ENCODE measurements at places on chromosomes 4 and X. TPM values are rescaled to one million over a fixed set of nuclear protein-coding genes. Genes with fewer than 3 reads are reported as not detected.
A peak's percentile ranks its signal among the peaks of the same experiment; 100 is the strongest.

GRCh38 chr4:3285558-3286334 lies 7.1 kb upstream of the RGS12 start:
- DNase-seq = no peak

DNA sequence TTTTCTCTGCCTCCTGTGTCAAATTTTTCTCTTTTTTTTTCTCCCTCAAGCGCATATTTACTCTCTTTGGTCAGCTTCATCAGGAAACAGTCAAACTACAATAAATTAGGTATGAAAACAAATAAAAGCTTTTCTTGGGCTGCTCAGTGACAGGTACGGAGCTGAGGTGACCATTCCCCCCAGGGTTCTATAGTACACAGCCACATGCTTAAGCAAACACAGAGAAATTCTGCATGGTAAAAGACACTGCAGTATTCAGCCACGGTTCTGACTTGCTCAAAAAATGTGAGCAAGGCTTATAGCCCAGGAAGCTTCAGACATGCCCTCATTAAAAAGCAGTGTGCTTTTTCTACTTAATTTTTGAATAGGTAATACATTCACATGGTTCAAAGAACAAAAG lies 138.5 kb downstream of the GRIA3 start:
- no peak for DNase-seq

DNA sequence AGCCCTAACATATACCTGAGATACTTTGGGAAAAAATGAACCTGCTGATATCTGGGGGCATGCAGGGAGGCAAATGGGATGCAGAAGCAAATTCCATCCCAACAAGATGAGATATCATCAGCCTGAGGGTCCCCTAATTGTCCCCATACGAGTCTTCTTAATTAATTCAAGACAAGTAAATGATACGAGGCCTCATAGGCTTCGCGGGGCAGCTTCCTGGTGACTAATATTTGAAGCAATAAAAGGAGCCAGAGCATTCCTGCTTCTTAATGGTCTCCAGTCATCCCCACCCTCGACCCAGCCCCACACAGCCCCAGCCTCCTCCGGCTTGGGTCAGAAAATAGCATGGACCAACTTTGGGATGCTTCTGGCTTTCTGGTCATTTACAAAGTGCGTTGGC lies 99.6 kb upstream of the MSX1 start:
- DNase-seq = no peak

GRCh38 chr4:11537846-11538245 lies 109.2 kb upstream of the HS3ST1 start:
- no peak for DNase-seq

Gene H2BW2
- not detected for total RNA-seq

GRCh38 chr4:165472943-165473676 lies 94.3 kb downstream of the CPE start:
- DNase-seq = no peak

Gene SYNPO2
- total RNA-seq = 111 TPM

Gene CENPI
- 11.2 TPM for total RNA-seq

- DNase-seq = no peak
Observed at GRCh38 chr4:119652998-119653397, 24.4 kb upstream of the PDE5A start.

DNA sequence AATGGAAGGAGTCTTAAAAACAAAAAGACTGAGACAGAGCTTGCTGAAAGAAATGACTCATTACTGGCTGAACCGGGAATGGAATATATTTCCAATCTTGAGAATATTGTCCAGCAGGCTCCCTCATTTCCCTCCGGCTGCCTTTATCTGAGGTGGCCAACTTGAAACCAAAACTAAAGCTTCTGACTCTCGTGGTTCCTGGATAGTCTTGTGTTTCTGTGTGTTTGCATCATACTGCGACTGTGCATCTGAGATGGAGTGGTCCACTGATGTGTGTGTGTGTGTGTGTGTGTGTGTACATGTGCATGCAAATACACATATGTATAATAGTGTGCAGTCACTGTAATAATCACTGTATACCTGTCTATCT lies 145.6 kb upstream of the SCML1 start:
- no peak for DNase-seq

DNA sequence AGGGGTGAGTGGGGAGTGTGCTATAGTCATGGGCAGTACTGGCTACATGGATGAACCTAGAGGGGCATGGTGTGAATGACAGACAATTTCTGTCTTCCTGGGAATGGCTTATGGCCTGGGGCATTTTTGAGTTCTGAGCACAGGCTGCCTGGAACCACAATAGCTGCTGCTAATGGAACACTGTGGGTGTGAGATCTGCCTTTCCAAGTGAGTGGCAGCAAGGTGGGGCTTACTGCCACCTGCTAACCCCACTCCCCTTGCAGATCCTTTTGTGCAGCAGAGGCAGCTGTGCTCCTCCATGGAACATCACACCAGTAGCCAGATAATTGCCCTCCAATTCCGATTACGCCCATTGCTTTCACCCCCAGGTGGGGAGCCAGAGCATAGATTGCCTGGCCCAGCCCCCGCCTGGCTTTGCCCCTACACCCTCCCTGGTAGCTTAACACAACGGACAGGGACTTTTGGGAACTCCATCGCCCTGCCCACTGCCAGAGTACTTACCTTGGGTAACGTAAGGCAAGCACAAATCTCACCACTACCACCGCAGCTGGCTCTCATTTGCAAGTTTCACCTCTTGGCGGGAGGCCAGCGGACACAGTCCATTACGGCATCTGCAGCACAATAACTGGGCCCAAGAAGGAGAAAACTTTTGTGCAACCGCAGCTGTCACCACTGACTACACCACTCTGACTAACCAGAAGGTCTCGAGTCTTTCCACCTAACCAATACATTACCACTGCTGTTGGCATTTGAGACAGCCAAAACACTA lies 421.2 kb upstream of the NWD2 start:
- DNase-seq = no peak

DNA sequence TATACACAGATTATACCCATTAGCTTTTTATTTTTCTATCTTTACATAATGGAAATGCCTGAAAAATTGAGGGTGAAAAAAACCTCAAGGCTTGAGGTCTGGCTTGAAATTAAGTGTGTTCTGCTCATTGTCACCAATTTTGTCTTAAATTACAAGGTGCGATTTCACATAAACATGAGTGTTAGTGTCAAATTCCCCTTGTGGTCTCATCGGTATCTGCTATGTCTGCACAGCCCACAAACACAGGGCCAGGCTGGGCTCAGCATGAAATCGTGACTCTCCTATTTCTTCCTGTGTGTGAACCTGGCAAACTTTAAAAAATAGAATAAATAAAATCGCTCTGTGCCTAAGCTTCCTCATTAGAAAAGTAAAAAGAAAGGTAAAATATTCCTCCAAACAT lies 109.1 kb downstream of the CRLF2 start:
- DNase-seq = no peak

- no peak for DNase-seq
Observed at GRCh38 chr4:87042221-87042620, 107.4 kb downstream of the AFF1 start.

GRCh38 chr4:82947498-82947897 lies 47.0 kb downstream of the THAP9 start:
- DNase-seq = no peak

Gene DMD
- 304 TPM for total RNA-seq

DNA sequence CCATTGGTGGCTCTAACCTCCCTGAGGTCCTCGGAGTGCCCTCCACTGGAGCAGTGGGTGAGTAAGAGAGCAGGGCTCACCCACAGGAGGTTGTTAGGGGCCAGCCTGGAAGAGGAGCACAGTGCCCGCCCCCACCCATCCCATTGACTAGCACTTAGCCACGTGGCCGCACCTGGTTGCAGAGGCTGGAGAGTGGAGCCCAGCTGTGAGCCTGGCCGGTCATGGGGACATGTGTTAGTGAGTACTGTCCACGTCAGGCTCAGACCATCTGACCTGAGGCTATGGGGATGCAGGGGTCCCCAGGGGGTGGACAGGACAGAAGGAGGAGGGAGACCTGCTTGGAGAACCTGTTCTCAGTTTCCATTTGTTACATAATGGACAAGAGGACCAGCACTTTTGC lies 1.4 kb upstream of the MAN2B2 start:
- no peak for DNase-seq

GRCh38 chr4:1169691-1170096 lies 2.7 kb downstream of the SPON2 start:
- no peak for DNase-seq

- no peak for DNase-seq
Observed at GRCh38 chrX:28625223-28625622, 38.0 kb downstream of the IL1RAPL1 start.

DNA sequence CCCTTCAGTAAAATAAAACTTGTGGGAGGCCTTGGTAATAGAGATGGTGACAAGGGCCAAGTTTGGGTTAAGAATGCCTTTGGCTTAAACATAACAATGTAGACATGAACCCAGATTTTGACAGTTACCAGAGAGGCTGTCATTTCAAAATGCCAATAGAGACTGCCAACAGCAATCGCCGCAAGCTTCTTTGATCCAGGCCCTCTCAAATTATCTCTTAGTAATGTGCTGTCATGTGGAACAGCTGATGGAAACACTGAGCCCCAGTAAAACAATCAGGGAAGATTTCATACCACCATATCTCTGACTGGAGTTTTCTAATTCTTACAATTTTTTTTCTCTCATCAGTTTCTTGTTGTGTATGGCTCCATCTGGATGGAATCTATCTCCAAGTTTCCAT lies 80.5 kb downstream of the ZNF330 start:
- DNase-seq = no peak

- DNase-seq = no peak
Observed at GRCh38 chr4:2141022-2141761, 82.1 kb downstream of the NAT8L start.

GRCh38 chr4:55604996-55605395 lies 13.0 kb upstream of the PDCL2 start:
- DNase-seq = peak; percentile 74

DNA sequence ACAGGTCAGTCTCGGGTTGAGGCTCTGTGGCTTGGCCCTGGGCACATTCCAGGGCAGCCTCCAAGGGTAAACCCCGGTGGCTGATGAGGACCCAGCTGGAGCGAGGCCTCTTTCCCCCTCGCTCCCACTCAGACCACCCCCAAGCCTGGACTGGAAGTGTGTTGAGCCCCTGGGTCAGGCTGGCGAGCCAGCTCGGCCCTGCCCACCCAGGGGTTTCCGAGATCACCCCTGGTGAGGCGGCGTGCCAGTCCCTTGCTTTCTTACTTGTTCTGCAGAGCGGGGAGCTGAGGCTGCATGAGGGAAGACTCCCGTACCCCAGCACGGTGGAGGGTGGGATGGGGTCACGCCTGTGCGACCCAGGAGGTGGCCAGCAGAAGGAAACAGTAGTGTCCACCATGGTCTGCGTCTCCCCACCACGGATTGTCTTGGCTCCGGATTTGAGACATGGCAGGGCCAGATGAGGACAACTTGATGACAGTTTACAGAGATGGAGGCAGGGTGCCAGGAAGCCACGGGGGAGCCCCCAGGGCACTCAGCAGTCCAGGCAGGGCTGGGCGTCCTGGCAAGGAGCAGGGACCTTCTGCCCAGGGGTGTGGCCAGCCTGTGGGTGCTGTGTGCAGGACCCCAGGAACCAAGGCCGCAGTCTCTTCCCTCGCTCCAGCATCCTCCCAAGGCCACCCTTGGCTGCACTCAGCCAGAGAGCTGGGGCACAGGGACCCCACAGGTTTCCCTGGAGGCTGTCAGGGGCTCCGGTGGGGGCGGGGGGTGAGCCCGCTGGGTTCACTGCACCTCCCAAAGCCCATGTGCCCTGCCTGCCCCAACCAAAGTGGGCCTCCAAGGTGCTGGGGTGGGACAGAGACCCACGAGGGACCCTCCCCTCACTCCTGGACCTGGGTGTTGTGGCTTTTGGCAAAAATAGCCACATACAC lies 6.6 kb upstream of the FGFRL1 start:
- no peak for DNase-seq

Gene SEC24B
- 23.0 TPM for total RNA-seq

Gene C1QTNF7
- total RNA-seq = 15.3 TPM

Gene PROM1
- total RNA-seq = 39.4 TPM

Gene VSIG4
- 6.4 TPM for total RNA-seq

DNA sequence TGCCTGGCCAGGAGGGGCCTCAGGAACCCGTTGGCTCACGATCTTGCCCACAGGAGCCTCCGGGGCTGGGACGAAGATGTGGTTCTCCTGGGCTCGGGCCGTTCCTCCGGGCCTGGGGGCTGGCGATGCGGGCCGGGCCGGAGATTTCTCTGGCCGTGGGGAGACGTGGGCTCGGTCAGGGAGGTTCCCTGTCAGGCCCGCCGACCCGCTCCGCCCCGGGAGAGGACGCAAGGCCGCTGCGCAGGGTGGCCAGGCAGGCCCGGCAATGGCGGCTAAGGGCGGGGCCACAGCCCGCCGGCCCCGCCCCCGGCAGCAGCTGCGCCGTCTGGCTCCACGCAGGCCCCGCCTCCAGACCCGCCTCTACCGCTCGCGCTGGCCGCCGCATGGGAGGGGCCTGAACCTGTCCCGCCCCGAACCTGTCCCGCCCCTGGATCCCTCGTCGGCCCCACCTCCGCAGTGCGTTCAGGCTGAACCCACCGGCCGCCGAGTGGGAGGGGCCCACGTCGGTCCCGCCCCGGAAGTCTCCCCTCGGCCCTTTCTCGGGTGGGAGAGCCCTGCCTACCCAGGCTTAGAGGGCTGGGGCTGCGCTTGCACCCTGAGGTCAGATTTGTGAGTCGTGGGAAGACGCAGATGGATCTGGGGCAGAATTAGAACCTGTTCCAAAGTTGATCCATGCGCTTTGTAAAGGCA lies at the start of gene FAM3A:
FAM3A (minus strand) TSS at position 267 of the 690 bp plus-strand sequence. CDS start 460 bp downstream, outside the sequence.
- peak; percentile 95 for DNase-seq

DNA sequence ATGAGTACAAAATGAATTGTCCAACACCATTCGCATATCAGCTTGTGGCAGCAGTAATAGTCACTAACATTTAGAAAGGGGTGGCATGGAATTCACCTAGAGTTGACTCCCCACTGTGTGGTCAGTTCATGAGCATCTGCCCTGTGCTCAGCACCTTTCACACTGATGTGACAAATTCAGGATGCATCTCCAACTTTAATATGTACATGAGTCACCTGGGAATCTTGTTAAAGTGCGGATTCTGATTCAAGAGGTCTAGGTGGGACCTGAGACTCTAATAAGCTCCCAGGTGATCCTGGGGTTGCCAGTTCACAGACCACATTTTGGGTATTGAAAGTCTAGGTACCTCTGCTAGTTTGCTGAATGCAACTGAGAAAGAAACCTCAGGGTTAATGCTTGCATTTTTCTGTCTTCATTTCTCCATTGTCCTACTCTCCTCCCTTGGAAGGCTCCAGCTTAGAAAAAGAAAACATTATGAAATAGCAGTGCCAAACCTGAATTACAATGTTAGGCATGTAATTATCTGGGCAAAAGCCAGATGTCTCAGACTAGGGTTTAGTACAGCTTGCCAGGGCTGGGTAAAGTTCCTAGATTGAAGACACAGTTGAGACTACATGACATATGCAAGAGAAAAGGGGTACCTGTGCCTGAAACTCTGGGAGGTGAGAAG lies 32.7 kb downstream of the TMSB4X start:
- DNase-seq = peak; percentile 63

- no peak for DNase-seq
Observed at GRCh38 chrX:20026278-20026677, 35.4 kb upstream of the BCLAF3 start.
